ENCODE measurements at places on chromosomes 6 and 20. TPM values are rescaled to one million over a fixed set of nuclear protein-coding genes. Genes with fewer than 3 reads are reported as not detected.

Gene BACH2
- 162 TPM for total RNA-seq

Gene CD164
- total RNA-seq, result 201 TPM

Gene MED20
- 1.8 TPM for total RNA-seq

Gene TRDN
- total RNA-seq, result not detected

Gene IRAK1BP1
- total RNA-seq, result 1.0 TPM

Gene TAPBP
- total RNA-seq, result 246 TPM

Gene MYLK2
- not detected for total RNA-seq

- DNase-seq, result peak; percentile 73
These were observed at the start of gene GMPR for GRCh38 chr6:16238057-16238962. Gene GMPR (plus strand): TSS chr6:16238587. CDS start chr6:16238694, 107 bp downstream.

DNA sequence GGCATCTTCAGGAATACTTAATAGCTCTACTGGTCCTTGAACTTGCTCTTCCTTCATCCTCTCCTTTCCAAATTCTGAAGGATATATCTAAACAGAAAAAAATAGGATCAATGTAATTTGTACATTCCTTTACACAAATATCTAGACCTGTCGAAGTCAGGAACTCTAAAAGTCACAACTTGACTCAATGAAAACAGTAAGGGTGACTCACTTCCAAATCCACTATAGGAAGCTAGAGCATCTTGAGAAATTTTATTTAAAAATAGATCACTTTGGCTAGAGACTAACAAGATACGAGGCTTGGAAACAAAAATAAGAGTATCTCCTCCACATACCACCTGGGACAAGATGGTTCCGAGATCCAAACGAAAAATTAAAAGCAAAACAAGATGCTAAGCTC lies 12.2 kb downstream of the ESF1 start:
- DNase-seq, result no peak

GRCh38 chr20:9022376-9022775 lies 46.5 kb upstream of the PLCB4 start:
- no peak for DNase-seq

DNA sequence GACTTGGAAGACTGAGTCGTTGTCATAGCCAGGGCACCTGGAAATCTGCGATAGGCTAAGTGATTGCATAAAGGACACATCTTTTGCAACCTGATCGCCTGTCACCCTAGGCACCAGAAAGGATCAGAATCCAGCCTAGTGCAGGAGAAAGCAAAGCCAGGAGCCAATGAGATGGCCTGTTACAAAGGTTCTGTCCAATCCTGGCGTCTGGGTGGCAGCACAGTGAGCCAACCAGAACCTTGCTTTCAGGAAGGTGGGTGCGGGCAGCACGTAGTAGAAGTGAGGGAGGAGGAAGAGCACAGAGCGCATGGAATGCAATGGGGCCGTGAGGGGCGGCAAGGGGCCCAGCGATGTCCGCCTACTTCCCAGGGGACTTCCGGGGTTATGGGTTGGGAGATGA lies 120.4 kb upstream of the GGTLC1 start:
- no peak for DNase-seq

GRCh38 chr20:45841407-45842129 lies 8.0 kb downstream of the SNX21 start:
- DNase-seq, result no peak

DNA sequence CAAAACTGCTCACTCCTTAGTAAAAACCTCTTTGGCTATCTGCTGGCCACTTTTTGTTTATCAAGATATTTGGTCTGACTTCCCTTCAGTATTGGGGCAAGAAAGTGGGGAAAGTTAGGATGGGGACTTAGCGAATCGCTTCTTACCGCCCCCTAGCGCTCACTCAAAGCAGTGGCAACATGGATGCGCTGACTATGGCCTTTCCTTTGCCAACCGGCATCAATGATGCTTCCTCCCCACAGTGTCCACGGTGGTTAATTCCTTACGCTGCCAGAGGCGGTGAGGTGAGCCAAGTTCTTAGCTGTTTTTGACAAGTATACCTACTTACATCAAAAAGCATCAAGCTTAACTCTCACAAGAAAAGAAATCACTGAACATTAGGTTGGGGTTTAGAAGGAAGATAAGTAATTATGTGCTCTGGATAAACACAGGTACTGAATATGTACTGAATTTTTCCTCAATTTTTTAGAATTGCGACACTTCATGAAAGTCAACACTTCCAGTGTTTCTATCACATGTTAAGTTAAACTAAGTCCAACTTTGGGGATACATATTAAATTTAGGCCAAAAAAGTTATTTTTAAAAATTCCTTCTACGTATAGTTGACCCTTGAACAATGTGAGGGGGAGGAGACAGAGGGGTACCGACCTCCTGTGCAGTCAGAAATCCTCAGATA lies 86.7 kb downstream of the GMDS start:
- DNase-seq, result no peak

- no peak for DNase-seq
These were observed 3.3 kb downstream of the ID1 start for GRCh38 chr20:31608251-31608945.

DNA sequence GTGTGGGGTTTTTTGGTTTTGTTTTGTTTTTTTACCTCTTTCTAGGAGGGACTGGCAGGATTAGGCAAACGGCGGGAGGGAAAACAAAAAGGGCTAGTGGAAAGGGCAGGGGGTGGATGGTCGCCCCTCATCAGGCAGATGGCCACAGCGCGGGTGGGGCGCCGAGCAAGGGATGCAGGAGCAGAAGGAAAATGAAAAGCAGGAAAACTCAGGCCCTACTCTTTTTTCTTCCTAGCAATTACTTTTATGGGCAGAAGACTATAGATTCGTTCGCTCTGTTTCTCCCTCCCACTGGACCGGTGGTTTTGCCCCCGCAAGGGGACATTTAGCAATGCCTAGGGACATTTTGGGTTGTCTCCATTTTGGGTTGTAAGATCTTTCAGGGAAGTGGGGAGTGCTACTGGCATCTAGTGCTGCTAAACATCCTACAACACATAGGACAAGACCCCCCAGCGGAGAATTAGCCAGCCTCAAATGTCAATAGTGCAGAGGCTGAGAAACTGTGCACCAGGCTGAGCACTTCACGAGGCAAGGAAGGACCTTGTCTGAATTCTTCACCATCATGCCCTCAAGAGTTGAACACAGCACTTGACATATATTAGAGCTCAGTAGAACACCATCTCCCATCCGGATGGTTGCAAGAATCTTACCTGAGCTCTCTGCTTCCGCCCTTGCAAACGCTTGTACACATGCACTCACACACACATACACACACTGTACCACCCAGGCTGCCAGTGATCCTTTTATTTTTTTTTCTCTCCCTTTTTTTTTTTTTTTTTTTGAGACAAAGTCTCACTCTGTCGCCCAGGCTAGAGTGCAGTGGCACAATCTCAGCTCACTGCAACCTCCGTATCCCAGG lies 4.8 kb upstream of the ZMYND8 start:
- DNase-seq, result no peak

DNA sequence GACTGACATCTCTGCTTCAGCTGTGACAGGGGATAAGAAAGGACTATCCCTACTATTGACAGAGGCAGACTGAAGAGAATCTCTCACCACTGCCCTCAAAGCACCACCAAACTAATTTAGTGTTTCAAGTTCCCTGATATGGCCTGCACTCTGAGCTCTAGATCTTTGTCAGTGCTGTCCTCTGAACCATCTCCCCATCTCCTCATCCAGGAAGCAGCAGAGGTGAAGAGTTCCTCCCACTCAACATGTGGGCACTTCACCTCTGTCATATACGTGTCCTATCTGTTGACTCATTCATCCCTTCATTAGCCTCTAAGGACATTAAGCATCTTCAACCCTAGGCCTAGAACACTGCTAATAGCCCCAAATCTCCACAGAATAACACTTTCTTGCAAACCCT lies 14.1 kb downstream of the FAM210B start:
- no peak for DNase-seq

DNA sequence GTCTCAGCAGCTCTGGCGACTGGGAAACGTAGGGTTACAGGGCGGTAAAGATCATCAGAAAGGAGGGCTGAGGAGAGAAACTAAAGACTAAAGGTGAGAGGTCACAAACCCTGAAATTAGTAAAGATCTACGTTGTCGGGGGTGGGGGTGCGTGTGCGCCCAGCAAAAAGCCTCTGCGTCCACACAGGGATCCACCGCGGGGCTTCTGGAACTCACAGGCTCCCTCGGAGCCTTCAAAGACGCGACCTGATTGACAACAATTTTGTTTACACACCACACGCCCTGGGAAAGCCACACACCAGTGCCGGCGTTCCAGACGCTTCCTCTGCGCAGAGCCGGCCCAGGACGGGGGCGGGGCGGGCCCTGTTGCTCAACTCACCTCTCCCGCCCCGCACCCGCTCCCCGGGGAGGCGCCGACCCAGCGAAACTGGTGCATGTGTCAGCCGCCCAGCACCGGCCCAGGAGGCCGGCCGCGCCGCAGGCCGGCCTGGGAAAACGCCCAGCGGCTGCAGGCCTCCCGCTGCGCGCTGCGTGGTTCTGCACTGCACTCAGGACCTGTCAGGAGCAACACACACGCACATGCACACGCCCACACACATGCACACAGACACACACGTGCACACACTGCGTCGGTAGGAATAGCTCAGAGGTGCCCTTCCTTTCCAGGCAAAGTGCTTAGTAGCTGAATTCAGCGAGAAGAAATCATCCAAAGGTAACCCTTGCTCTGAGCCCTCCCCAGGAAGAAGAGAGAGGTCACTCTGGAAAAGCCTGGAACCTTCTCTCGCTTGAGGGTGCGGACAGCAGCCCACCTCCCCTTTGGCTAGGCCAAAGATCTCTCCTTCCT lies 57.2 kb upstream of the ARID1B start:
- DNase-seq, result peak; percentile 81

GRCh38 chr20:60101891-60102281 lies 143.7 kb downstream of the CDH26 start:
- DNase-seq, result no peak

DNA sequence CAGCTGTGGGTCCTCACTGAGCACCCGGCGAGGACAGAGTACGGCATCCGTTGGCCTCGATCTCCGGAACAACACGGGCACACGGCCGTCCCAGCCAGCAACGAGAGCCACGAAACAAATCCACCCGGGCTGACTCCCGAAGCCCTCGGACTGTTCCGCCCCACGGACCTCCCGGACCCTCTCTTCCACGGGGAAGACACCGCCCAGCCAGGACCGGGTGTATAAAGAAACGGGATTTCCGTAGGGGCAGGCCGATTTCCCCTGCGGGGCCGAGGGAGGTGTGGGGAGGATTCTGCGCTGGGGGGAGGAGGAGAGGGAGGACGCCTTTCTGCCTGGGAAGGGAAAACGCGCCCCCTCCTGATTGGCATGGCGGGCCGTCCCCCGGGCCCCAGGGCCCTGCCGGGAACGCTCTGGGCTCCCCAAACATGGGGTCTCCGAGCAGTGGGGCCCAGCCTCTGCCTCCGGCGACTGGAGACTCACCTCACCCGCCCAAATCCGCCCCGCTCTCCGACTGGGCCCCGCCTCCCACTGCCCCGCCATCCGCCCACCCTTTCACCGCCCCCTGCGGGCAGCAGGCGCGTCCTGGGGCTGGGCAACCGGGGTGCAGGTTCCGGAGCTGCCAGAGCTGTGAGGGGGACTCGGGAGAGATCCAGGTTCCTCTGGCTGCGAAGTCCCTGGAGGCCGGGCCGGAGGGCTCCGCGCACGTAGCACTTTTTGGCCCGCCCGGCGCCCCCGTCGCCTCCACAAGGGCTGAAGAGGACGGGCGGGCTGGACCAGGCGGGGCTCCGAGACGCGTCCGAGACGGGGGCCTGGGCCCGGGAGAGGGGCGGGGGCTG lies 679 bp upstream of the PPDPF start:
- DNase-seq, result peak; percentile 77

DNA sequence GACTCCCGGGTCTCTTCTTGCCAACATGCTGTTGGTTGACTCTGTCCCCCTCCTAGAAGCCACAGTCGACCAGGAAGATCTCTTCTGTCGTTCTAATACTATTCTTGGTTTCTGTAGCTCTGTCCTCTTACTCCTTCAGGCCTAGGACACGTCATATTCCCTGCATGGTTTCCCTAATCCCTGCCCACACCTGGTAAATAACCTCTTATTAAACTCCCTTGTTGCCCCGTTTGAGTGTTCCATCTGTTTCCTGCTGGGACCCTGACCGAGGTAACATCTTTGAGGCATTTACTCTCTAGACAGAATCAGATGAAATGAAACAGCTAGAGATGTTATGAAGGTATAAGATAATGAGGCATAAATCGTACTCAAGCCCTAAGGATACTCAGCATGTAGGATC lies 68.1 kb downstream of the PLCB4 start:
- DNase-seq, result no peak

- DNase-seq, result no peak
These were observed 291.6 kb downstream of the MAFB start for GRCh38 chr20:40397467-40397866.

DNA sequence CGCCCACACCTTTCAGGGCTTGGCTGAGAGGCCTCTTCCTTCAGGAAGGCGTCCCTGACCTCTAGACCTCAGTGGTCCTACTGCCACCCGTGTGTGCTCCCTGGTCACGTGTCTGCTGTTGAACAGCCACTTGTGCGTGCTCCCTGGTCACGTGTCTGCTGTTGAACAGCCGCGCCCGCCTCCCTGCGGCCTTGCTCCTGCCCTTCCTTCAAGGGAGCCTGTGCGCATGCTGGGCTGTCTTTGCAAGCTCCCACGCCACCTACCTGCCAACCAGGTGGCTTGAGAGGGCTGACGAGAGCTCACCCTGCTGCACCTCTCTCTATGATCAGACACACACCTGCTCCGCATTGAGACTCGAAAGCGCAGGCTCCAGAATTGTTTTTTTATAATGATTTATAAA lies 179.3 kb downstream of the BMP7 start:
- DNase-seq, result no peak

DNA sequence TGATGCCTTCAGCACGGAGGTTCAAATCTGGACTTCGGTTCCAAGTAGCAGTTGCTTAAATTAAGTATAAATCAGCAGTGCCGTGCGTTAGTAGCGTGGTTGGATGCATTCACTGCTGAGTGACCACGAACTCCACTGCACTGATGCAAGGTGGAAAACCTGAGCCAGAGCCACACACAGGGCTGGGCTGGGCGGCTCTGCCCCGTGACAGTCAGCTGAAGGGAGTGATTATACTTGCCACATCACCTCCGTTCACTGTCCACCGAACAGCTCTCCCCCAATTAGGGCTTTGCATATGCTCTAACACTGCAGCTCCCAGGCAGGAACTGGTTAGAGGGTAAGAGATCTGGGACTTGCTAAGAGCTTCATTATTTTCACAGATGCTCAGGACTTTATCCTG lies 22.2 kb downstream of the PPP1R3G start:
- DNase-seq, result no peak
